ENCODE measurements at places on chromosomes 6 and 20.

- no peak for DNase-seq
Observed at GRCh38 chr6:134637282-134637681, 312.6 kb downstream of the ALDH8A1 start.

GRCh38 chr6:156658186-156658965 is 118.8 kb upstream of the ARID1B start:
- DNase-seq, result no peak

DNA sequence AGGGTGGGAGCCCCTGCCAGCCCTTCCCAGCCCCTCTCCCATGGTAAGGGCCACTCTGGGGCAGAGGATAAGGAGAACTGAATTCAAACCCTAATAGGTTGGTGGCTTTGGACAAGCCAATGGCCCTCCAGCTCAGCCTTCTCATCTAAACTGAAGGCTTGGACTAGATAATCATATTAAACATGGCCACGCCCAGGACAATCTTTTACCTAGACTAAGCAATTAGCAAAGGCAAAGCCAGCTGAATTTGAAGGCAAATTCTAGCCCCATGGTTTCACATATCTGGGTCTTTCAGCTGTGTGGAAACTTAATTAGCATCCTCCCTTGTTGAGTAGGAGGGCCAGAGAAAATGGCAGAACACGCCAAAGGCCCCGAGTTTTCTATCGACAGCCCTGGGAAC is 10.7 kb downstream of the SLC22A23 start:
- DNase-seq, result no peak

DNA sequence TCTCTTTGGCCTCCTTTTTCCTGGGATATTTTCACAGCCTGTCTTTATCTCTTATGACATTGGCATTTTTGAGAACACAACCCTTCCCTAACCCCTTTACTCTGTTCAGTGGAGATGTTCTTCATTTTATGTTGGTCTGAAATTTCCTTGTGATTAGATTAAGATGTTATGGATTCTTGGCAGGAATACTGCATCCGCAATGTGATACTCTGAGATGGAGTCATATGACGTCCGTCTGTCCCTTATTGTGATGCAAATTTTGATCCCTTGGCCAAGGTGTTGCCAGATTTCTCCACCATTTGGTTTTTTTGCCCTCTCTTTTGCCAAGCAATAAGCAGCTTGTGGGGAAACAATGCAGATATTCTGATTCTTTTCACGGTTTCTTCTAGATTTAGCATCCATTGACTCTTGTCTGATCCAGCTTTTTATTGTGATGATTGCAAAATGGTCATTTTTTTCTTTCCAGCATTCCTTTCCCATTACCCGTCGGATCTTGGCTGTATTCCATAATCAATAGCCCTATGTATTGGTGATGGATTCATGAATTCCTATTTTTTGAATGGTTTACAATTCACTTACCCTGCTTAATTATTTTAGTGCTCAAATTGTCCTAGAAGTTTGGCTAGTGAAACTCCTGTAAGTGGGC is 85.1 kb downstream of the NCOA3 start:
- no peak for DNase-seq

- peak; percentile 95 for DNase-seq
Observed at GRCh38 chr6:33344701-33345697, 27.5 kb upstream of the ZBTB22 start.

DNA sequence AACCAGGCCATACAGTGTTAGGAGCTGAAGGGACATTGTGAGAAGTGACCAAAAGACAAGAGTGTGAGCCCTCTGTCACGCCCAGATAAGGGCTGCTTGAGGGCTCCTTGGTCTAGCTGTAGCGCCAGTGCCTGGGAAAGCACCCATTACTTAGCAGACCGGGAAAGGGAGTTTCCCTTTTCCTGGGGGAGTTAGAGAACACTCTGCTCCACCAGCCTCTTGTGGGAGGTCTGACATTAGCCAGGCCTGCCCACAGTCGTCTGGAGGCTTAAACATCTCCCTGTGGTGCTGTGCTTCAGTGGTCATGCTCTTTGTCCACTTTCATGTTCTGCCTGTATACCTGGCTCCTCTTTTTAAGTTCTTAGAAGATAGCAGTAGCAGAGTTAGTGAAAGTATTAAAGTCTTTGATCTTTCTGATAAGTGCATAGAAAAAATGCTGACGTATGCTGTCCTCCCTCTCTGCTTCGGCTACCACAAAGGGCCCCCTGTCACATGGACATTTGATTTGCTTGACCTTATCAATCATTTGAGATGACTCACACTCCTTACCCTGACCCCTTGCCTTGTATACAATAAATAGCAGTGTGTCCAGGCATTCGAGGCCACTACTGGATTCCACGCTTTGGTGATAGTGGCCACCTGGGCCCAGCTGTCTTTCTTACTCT is 201.5 kb upstream of the ECI2 start:
- no peak for DNase-seq

DNA sequence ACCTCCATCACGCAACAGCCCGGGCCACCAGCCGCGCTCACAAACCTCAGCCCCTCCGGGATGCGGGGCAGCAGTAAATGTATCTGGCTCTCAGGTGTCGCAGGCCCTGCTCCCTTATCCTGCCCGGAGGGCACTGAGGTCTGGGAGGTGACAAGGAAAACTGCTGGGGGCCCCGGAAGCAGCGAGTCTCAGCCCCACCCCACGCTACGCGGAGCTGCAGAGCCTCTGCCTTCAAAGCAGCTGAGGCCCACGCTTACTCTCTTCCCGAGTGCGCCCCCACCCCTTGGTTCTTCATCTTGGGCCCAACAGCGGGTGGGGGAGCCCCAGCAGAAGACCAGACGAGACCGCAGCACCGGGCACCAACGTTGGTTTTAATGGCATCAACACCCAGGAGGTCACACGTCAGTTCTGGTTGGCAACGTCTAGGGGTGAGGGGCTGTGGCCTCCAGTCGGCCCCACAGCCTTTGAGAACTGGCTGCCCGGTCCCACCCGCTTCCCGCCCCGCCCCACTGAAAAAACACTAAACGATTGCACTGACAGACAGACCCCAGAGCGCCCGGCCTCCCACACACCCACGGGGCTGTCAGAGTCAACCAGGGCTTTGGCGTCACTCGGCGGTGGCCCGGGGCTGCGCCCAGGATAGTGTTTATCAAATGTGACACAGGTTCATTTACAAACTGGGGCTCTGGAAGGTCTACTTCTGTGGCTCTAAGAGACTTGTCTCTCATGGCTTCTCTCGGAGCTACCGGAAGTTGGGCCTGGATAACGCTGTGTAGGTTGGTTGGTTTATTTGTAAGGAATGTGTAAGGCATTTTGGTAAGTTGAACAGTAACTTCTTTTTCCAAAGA is 43.7 kb downstream of the DSTN start:
- DNase-seq, result no peak

DNA sequence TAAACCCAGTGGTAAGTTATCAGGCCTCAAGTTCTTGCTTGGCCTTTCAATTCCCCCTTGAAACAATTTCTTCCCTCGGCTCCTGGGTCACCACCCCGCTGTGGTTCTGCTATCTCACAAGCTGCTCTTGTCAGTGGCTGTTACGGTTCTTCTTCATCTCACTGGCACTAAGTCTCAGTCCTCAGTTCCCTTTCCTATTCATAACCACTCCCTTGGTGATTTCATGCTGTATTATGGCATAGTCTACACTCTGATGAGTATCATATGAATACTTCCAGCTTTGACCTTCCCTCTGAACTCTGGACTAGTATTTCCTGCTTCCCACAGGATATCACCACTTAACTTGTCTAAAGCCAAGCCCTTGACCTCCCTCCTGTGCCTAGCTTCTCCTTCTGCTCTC is 7.9 kb downstream of the TAAR1 start:
- DNase-seq, result no peak

DNA sequence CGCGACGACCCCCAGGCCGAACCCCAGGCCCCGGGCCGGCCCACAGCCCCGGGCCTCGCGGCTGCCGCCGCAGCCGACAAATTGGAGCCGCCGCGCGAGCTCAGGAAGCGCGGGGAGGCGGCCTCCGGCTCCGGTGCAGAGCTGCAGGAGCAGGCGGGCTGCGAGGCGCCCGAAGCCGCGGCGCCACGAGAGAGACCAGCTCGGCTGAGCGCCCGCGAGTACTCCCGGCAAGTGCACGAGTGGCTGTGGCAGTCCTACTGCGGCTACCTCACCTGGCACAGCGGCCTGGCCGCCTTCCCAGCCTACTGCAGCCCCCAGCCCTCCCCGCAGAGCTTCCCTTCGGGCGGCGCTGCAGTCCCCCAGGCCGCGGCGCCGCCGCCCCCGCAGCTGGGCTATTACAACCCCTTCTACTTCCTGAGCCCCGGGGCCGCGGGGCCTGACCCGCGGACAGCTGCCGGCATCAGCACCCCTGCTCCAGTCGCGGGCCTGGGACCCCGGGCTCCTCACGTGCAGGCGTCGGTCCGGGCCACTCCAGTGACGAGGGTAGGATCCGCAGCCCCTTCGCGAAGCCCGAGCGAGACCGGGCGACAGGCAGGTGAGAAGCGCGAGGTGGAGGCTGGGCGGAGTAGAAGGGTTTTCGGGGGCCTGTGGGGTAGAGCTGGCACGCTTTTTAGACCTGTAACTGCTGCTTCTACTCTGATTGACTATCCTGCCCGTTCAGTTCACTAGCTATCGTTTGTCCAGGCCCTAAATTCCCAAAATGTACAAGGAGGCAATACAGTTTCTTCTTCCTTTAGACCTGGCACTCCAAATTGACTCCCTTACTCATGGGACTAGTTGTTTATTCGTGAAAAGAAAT is 654 bp downstream of the FAM8A1 start:
- DNase-seq, result peak; percentile 18

DNA sequence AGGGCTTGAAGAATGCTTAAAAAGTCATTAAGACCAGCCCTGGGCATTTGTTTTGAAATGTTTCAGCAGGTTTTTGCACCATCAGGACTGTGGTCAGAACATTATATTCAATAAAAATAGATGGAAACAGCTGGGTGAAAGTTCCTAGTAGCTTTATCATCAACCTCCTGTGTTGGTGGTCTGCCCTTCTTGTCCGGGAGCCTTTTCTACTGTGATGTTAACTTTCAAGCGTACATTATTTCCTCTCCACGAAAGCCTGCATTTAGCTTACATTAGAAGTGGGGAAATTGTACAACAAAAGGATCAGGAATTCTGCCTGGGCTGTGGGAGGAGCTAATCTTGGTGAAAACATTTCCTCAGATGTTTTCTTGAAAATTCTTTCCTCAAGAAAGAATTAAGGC is 71.1 kb downstream of the LAMA4 start:
- DNase-seq, result no peak

- DNase-seq, result no peak
Observed at GRCh38 chr6:160088069-160088783, 33.4 kb upstream of the SLC22A1 start.
